ENCODE measurements at places on chromosomes 7 and 10. TPM values are rescaled to one million over a fixed set of nuclear protein-coding genes. Genes with fewer than 3 reads are reported as not detected.

CHN2 gene
- 0.86 TPM for total RNA-seq

LRRC17 gene
- 0.53 TPM for total RNA-seq

RRP12 gene
- total RNA-seq = 33.6 TPM

ATP6V0A4 gene
- not detected for total RNA-seq

ANTXRL gene
- not detected for total RNA-seq

GJD4 gene
- not detected for total RNA-seq

CPSF4 gene
- 63.2 TPM for total RNA-seq

GPNMB gene
- total RNA-seq = 2.6 TPM

GDF2 gene
- total RNA-seq = not detected

EXOC6 gene
- total RNA-seq = 25.6 TPM

LRRC61 gene
- total RNA-seq = 12.8 TPM

ZNF775 gene
- total RNA-seq = 12.1 TPM

CABCOCO1 gene
- total RNA-seq = not detected

ASB10 gene
- total RNA-seq = not detected

VIPR2 gene
- total RNA-seq = not detected

SHTN1 gene
- total RNA-seq = not detected

SDHAF3 gene
- 18.5 TPM for total RNA-seq

SEC31B gene
- total RNA-seq = 36.4 TPM

ECD gene
- total RNA-seq = 38.8 TPM

REEP3 gene
- 8.1 TPM for total RNA-seq

ZNF107 gene
- 73.7 TPM for total RNA-seq

EGFR gene
- total RNA-seq = not detected

SPDYE6 gene
- total RNA-seq = not detected

RPEL1 gene
- total RNA-seq = not detected

ADARB2 gene
- 0.96 TPM for total RNA-seq

MRLN gene
- total RNA-seq = not detected

CCT6A gene
- total RNA-seq = 79.0 TPM

PODXL gene
- total RNA-seq = 5.8 TPM

PSD gene
- 1.6 TPM for total RNA-seq

MYL10 gene
- not detected for total RNA-seq

HMX3 gene
- total RNA-seq = not detected

CFAP46 gene
- total RNA-seq = not detected

CLRN3 gene
- not detected for total RNA-seq

Data from B cell (primary cell).